ENCODE measurements at places on chromosomes 3 and 15. TPM values are rescaled to one million over a fixed set of nuclear protein-coding genes. Genes with fewer than 3 reads are reported as not detected.

CD80 gene
- total RNA-seq = not detected

PCSK6 gene
- total RNA-seq = 28.6 TPM

GOLGA8S gene
- 0.33 TPM for total RNA-seq

STARD9 gene
- total RNA-seq = 4.9 TPM

GRAMD2A gene
- not detected for total RNA-seq

B3GNT5 gene
- total RNA-seq = 2.1 TPM

ADCY5 gene
- total RNA-seq = 249 TPM

GOLGA8T gene
- total RNA-seq = 0.47 TPM

MKRN3 gene
- 0.63 TPM for total RNA-seq

DOCK3 gene
- total RNA-seq = 3.9 TPM

KNG1 gene
- total RNA-seq = 0.14 TPM

MORC1 gene
- total RNA-seq = not detected

- peak overlapping the region; percentile 79 for H3K27ac ChIP-seq
- no peak for DNase-seq
- H3K36me3 ChIP-seq = peaks cover 59% of the 10 kb centered on the region
- H3K4me3 ChIP-seq = no peak overlapping the region
- H3K4me1 ChIP-seq = peaks cover 62% of the 10 kb centered on the region
- H3K27me3 ChIP-seq = no peaks in the 10 kb centered on the region
Measured at GRCh38 chr15:98952381-98952803, 55.2 kb downstream of the PGPEP1L start.

GRCh38 chr15:67779549-67780111 is 45.7 kb upstream of the SKOR1 start:
- no peak overlapping the region for H3K4me3 ChIP-seq
- no peaks in the 10 kb centered on the region for H3K4me1 ChIP-seq
- no peak overlapping the region for H3K27ac ChIP-seq
- no peaks in the 10 kb centered on the region for H3K27me3 ChIP-seq

DNA sequence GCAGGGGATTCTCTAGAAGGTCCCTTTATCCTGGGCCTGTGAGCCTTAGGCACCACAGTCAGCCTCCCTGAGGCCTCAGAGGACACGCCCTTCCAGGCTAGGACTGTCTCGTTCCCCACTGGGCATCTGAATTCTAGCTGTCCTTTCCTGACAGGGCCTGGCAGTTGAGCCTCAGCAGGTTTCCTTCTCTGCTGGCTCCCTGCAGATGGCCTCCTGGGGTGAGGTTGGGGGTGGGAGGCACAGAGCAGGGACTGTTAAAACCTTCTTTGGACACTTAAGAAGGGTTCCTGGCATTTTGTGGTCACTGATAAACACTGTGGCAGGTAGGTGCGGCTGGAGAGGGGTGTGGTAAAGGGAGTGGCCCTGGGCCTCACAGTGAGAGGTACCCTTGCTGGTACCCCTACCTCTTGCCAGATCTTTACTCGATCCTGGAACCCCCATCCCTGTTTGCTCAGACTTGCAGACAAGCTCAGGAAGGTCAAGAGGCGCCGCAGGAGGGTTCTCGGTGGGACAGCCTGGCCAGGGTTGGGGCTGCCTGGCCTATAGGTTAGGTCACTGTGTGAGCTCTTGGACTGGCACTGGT is 8.5 kb downstream of the CLK3 start:
- no peaks in the 10 kb centered on the region for H3K27me3 ChIP-seq
- no peak for DNase-seq
- no peak overlapping the region for H3K27ac ChIP-seq
- no peak overlapping the region for H3K4me3 ChIP-seq
- H3K4me1 ChIP-seq = peaks cover 48% of the 10 kb centered on the region
- H3K36me3 ChIP-seq = peaks cover 100% of the 10 kb centered on the region

DNA sequence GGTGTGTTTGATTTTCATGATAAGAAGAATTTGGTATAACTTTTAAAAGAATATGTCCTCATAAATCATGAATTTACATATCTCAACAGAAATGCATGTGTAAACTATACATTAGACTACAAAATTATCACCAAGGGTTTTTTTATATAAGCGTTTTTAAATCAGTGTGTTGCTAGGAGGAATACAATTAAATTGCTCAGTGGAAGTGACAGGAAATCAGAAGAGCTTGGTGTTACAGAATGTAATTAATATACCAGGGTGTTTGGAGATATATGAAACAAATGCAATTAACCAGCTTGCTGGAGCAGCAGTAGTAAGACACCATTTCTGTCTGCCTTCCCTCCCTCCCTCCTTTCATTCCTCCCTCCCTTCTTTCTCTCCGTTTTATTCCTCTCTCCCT is 2.4 kb downstream of the ROBO2 start:
- DNase-seq = no peak
- H3K4me3 ChIP-seq = no peak overlapping the region
- no peak overlapping the region for H3K27ac ChIP-seq
- no peaks in the 10 kb centered on the region for H3K36me3 ChIP-seq
- peaks cover 17% of the 10 kb centered on the region for H3K4me1 ChIP-seq
- H3K27me3 ChIP-seq = peaks cover 79% of the 10 kb centered on the region

DNA sequence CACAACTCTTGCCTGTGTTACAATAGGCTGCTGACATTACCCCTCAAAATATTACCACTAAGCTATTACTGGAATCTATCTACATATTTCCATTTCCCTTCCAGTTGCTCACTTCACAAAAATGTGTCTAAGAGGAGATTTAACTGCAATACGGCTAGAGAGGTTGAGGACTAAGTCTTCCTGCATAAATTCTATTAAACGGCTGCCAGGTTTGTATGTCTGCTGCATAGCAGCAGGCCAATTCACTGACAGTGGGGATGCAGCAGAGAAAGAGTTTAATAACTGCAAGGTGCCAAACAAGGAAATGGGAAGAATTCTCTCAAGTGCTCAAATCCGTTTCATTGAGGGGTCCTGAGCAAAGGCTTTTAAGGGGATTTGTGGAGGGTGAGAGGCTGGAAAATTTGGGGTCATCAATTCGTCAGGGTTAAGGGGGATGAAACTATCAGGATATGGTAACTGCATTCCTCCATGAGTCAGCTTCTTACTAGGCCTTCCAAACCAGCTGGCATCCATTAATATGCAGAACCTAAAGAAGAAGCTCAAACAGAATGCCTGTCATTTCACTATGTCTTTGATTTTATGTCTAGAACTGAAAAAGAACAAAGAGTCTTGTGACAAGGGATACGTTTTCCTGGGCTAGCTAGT is 675.6 kb downstream of the TBL1XR1 start:
- no peak overlapping the region for H3K4me3 ChIP-seq
- H3K36me3 ChIP-seq = no peaks in the 10 kb centered on the region
- H3K27ac ChIP-seq = no peak overlapping the region
- no peaks in the 10 kb centered on the region for H3K4me1 ChIP-seq
- H3K27me3 ChIP-seq = no peaks in the 10 kb centered on the region

GRCh38 chr3:65703820-65704219 is 334.9 kb downstream of the MAGI1 start:
- H3K27me3 ChIP-seq = no peaks in the 10 kb centered on the region
- no peaks in the 10 kb centered on the region for H3K36me3 ChIP-seq
- no peak overlapping the region for H3K27ac ChIP-seq
- no peaks in the 10 kb centered on the region for H3K4me1 ChIP-seq

DNA sequence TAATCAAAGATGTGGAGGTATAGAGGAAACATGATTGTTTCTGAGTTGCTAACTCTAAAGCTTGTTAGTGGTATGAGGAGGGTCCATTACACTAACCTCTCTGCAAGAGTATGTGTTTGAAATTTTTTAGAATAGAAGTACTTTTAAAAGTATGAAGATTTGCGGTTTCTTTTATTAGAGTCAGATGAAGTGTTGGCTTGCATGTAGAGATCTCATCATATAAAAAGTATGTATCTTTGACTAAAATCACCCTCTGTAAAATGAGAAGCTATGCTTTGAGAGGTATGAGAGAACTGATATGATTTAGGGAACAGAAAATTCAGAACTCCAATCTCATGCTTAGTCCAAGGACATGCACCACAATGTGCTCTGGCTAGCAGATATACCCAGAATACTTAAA is 140.4 kb upstream of the MBNL1 start:
- DNase-seq = no peak
- H3K4me3 ChIP-seq = no peak overlapping the region
- no peaks in the 10 kb centered on the region for H3K36me3 ChIP-seq
- no peaks in the 10 kb centered on the region for H3K27me3 ChIP-seq
- no peaks in the 10 kb centered on the region for H3K4me1 ChIP-seq

- no peak overlapping the region for H3K27ac ChIP-seq
- H3K36me3 ChIP-seq = no peaks in the 10 kb centered on the region
- no peaks in the 10 kb centered on the region for H3K27me3 ChIP-seq
- H3K4me1 ChIP-seq = peaks cover 30% of the 10 kb centered on the region
- H3K4me3 ChIP-seq = peak overlapping the region; percentile 75
- no peak for DNase-seq
Measured at GRCh38 chr3:13894807-13895154, 14.9 kb upstream of the WNT7A start.

DNA sequence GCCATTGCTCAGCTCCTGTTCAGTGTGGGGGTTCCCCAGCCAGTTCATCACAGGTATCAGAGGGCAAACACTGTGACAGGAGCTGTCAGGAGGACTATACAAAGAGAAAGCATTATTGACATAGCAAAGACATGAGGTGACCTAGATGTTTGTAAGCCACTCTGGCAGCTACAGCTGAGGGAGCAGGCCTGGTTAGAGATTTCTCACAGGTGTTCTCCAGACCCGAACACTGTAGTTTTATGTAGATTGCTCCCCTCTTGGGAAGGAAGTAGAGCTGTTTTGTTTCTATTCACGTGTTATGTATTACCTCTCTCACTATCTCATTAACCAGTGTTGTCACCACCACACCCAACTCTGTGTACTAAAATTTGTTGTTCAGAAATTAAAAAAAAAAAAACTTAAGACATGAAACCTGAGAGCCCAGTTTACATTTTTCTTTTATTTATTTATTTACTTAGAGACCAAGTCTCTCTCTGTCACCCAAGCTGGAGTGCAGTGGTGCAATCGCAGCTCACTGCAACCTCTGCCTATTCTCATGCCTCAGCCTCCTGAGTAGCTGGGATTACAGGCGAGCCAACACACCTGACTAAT is 123.7 kb downstream of the RBPMS2 start:
- no peaks in the 10 kb centered on the region for H3K27me3 ChIP-seq
- no peaks in the 10 kb centered on the region for H3K36me3 ChIP-seq
- H3K4me3 ChIP-seq = no peak overlapping the region
- DNase-seq = no peak
- no peak overlapping the region for H3K27ac ChIP-seq

- H3K4me1 ChIP-seq = peaks cover 20% of the 10 kb centered on the region
- no peak for DNase-seq
- no peak overlapping the region for H3K4me3 ChIP-seq
Measured at GRCh38 chr3:34212656-34213055, 414.2 kb downstream of the PDCD6IP start.

GRCh38 chr3:31180274-31180673 is 285.8 kb upstream of the GADL1 start:
- H3K36me3 ChIP-seq = no peaks in the 10 kb centered on the region
- peaks cover 5% of the 10 kb centered on the region for H3K27me3 ChIP-seq
- H3K4me1 ChIP-seq = no peaks in the 10 kb centered on the region
- no peak overlapping the region for H3K4me3 ChIP-seq
- DNase-seq = no peak

GRCh38 chr3:5309171-5309570 is 121.7 kb downstream of the EDEM1 start:
- no peaks in the 10 kb centered on the region for H3K36me3 ChIP-seq
- H3K27ac ChIP-seq = no peak overlapping the region
- no peak overlapping the region for H3K4me3 ChIP-seq
- no peaks in the 10 kb centered on the region for H3K27me3 ChIP-seq
- H3K4me1 ChIP-seq = peaks cover 10% of the 10 kb centered on the region

GRCh38 chr15:82558502-82558901 is 18.2 kb upstream of the RPS17 start:
- H3K4me3 ChIP-seq = no peak overlapping the region
- no peaks in the 10 kb centered on the region for H3K4me1 ChIP-seq
- no peaks in the 10 kb centered on the region for H3K27me3 ChIP-seq
- no peaks in the 10 kb centered on the region for H3K36me3 ChIP-seq

DNA sequence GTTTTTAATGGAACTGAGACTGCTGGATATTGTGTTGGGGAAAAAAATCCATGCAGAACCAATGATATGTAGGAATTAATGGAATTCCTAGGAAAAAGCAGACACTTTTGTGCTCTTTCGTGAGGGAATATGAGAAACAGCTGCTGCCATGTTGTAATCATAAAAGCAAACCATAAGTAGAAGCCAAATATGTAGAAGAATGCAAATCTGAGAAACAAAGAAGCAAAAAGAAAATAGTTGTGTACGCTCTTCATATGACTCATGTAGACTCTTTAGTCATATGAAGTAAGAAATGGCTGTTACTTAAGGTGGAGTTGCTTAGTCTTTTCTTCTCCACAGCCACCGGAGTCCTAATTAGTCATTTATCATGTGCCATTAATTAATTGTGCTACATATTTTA is 298.6 kb upstream of the ZNF717 start:
- no peak overlapping the region for H3K27ac ChIP-seq
- H3K27me3 ChIP-seq = no peaks in the 10 kb centered on the region
- no peaks in the 10 kb centered on the region for H3K36me3 ChIP-seq
- DNase-seq = no peak

DNA sequence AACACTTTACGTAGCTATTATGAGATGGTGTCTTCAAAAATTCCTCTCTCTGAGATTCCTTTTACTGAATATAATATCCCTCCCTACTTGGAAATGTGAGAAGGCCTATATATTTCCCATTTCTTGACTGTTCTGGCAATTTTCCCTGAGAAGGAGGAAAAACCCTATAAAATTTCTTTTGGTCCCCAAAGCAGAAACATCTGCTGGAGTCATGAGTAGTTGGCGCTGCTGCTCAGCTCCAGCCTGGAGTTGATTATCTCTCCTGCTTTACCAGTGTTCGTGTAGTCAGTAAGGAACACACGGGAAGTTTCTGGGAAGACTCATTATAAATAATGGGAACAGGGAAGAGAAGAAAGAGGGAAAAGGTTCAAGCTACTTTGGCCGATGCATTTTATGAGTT is 680.1 kb downstream of the EPHA3 start:
- no peaks in the 10 kb centered on the region for H3K4me1 ChIP-seq
- no peak overlapping the region for H3K27ac ChIP-seq
- no peak for DNase-seq
- no peaks in the 10 kb centered on the region for H3K36me3 ChIP-seq

- no peak overlapping the region for H3K27ac ChIP-seq
- H3K36me3 ChIP-seq = peaks cover 3% of the 10 kb centered on the region
- H3K27me3 ChIP-seq = no peaks in the 10 kb centered on the region
- H3K4me3 ChIP-seq = no peak overlapping the region
- no peak for DNase-seq
- H3K4me1 ChIP-seq = no peaks in the 10 kb centered on the region
Measured at GRCh38 chr3:120688121-120688520, 6.1 kb upstream of the HGD start.

GRCh38 chr15:60704717-60705116 is 225.8 kb upstream of the ICE2 start:
- H3K4me1 ChIP-seq = peaks cover 5% of the 10 kb centered on the region
- H3K4me3 ChIP-seq = no peak overlapping the region
- H3K27me3 ChIP-seq = no peaks in the 10 kb centered on the region
- no peak overlapping the region for H3K27ac ChIP-seq
